ENCODE measurements at places on chromosomes 16 and 17. TPM values are rescaled to one million over a fixed set of nuclear protein-coding genes. Genes with fewer than 3 reads are reported as not detected.

The FA2H gene
- not detected for total RNA-seq

The HOXB6 gene
- total RNA-seq = 16.0 TPM

The ATP2C2 gene
- total RNA-seq = not detected

The CDH11 gene
- total RNA-seq = 73.2 TPM

The KRT9 gene
- not detected for total RNA-seq
